ENCODE measurements at places on chromosomes 1 and 21.

GRCh38 chr1:44310006-44310405, 45.1 kb downstream of the ERI3 start:
- no peak for DNase-seq

GRCh38 chr21:29504751-29505321, 206.1 kb downstream of the BACH1 start:
- no peak for DNase-seq

- DNase-seq = peak; percentile 88
Measured at GRCh38 chr1:8889925-8890785, 11.7 kb upstream of the ENO1 start.

- DNase-seq = no peak
Measured at GRCh38 chr21:39845571-39846130, 21.6 kb upstream of the PCP4 start.

- DNase-seq = no peak
Measured at GRCh38 chr21:25453524-25453923, 153.8 kb downstream of the MRPL39 start.

GRCh38 chr21:41465176-41465781, 39.2 kb downstream of the MX1 start:
- DNase-seq = no peak

GRCh38 chr1:67890857-67891256, 57.6 kb upstream of the GNG12 start:
- no peak for DNase-seq

DNA sequence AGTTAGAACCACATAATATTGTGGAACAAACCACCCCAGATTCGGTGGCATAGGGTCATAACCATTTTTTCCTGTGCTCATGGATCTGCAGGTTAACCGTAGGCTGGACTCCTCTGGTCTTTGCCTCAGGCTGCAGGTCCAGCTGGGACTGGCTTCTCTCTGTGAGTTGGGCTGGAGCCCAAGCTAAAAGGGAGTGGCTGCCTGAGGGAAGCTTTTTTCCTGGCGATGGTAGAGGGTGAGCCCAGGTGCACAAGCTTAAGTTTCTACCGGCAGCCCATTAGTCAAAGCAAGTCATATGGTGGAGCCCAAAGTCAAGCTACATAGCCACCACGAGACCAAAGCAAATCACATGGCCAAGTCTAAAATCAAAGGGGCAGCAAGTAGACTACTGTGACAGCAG, 13.8 kb downstream of the EPHX4 start:
- no peak for DNase-seq

DNA sequence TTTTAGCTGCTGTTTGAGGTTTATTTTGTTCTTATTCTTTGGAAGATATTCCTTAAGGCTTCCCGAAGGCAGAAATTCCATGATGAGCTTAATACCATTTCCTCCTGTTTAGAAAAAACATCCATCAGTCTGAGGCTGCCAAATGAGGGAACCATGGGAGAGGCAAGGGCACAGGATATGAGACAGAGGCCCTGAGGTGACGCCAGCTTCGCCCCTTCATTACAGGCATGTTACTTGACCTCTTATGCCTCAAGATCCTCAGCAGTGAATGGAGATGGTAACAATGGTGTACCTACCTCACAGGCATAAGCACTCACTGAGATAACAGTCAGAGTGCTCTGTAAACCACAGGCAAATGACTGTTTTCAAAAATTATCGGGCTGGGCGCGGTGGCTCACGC, 93.6 kb downstream of the RAVER2 start:
- no peak for DNase-seq

GRCh38 chr1:92909321-92909720, 51.9 kb downstream of the DIPK1A start:
- DNase-seq = no peak

GRCh38 chr1:6347641-6348487, 45.7 kb downstream of the ACOT7 start:
- DNase-seq = no peak

GRCh38 chr1:192756847-192757246, 52.0 kb upstream of the RGS2 start:
- no peak for DNase-seq

DNA sequence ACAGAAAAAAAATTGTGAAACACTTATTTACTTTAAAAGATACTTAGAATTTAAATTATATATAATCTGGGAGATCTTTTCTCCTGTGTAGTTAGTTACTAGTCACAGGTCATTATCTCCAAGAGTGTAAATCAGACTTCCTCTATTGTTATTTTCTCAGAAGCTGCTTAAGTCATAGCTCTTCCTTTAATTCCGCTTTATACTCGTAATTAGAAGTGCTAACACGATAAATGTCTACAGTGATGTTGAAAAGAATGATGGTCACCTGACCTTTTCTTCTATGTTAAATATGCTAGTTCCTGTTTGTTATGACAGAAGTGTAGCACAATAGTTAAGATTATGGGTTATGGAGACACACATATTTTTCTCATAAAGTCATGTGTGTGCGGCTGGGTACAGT, 123.6 kb downstream of the TGFB2 start:
- DNase-seq = no peak

DNA sequence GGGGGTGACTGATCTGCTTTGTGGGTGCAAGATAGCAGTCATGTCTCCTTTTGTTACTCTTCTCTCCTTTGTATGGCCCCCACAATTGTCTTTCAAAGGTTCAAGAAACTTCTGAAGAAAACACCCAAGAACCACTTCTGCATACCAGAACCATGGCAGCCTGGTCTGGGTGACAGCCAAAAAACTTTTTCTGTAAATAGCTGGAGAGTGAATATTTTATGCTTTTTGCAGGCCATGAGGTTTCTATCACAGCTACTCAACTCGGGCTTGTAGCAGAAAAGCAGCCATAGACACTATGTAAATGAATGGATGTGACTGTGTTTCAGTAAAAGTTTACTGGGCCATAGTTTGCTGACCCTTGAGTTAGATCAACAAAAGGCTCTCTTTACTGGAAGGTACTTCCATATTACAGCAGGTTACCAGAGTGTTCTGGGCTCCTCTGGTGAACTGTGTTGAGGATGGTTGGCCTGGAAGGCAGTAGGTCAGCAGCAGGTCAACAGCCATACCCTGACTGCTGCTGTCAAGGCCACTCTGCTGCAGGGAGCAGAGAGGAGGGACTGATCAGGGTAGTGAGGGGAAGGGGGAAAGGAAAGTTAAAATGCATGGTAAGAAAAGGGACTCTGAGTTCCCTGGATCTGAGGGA, 116.4 kb downstream of the GDAP2 start:
- DNase-seq = no peak

- DNase-seq = no peak
Measured at GRCh38 chr21:34362136-34362444, 1.7 kb upstream of the KCNE2 start.

- DNase-seq = no peak
Measured at GRCh38 chr1:47792779-47793178, 204.4 kb downstream of the TRABD2B start.

- DNase-seq = no peak
Measured at GRCh38 chr1:162003830-162004215, 19.8 kb downstream of the OLFML2B start.

DNA sequence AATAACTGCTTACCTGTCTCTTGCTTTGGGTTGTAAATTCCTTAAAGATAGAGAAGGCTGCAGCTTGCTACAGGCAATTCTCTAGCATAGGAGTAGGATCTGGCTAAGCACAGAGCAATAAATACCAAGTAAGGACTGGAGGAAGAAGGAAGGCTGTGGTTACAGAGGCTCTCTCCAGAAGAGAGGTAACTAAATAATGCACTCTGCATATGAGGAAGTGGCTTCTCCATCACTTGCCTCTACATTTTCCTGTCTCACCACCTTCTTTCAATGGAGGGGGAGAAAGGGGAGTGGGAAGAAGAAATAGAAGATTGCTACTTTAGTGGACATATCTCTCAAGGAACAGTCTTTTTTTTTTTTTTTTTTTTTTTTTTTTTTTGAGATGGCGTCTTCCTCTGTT, 60.9 kb upstream of the LAX1 start:
- no peak for DNase-seq

DNA sequence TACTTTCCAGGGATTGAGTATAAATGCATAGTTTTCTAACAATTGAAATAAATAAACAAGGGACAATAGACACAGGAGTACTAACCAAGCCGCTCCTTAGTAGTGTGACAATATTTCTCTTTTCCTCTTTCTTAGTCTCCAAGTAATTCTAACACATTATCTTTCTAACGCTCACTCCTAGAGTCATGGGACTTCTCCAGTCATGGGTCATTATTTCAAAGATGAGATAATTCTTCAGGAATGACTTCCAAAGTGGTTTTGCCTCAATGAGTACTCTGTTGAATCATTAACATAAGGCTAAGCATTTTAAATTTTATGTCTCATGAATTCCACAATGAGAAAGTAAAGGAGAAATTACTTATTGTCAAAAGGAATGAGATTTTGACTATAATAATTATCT, 605.8 kb upstream of the ADAMTS5 start:
- no peak for DNase-seq

DNA sequence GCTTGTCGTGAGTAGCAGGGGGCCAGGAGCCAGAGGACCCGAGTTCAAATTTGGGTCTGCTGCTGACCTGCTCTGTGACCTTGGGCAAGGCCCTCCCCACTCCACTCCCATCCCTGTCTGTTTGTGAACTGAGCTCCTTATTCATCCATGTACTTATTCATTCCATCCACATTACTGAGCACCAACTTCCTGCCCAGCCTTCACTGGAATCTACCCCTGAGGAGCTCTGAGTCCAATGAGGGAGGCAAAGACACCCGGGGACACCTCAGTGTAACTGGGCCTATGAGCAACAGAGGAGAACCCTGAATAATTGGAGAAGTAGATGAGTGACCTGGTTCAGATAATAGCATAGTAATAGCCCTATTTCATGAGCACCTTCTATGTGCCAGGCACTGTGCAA, 8.9 kb downstream of the BSND start:
- no peak for DNase-seq

DNA sequence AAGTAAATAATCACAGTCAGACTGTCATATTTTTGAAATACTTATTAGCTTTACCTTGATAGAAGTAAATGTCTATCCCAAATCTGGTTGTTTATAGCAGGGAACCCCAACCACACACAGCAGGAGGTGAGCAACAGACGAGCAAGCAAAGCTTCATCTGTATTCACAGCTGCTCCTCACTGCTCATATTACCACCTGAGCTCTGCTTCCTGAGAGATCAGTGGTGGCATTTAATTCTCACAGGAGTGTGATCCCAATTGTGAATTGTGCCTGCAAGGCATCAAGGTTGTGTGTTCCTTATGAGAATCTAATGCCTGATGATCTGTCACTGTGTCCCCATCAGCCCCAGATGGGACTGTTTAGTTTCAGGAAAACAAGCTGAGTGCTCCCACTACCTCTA, 104.3 kb downstream of the GPATCH2 start:
- no peak for DNase-seq
